ENCODE measurements at places on chromosomes 2 and 18.

GRCh38 chr2:88669482-88670214, 21.8 kb upstream of the RPIA start:
- no peaks in the 10 kb centered on the region for H3K36me3 ChIP-seq
- peak; percentile 33 for DNase-seq
- H3K4me1 ChIP-seq = no peaks in the 10 kb centered on the region

- H3K36me3 ChIP-seq = no peaks in the 10 kb centered on the region
- no peaks in the 10 kb centered on the region for H3K4me1 ChIP-seq
- H3K4me3 ChIP-seq = no peak overlapping the region
- H3K27me3 ChIP-seq = no peaks in the 10 kb centered on the region
Observed at GRCh38 chr18:61348230-61348629, 15.0 kb downstream of the CDH20 start.

DNA sequence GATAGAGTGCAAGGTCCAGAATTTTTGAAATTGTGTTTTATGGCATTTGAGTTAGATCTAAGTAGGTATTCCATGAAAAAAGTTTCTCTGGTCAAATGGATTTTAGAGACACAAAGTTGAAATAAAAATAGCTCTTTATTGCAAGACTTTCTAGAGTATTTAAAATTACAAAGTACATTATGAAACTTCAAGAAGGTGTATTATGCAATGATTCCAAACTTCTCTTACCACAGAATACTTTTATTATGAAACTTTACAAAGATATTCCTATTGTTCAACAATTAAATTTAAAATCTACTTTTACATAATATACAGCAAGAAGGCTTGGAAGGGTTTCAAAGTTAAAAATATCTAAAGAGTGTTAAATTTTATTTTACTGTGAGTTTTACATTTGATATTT, 65.9 kb downstream of the CALCRL start:
- H3K4me1 ChIP-seq = no peaks in the 10 kb centered on the region
- H3K27me3 ChIP-seq = no peaks in the 10 kb centered on the region
- H3K27ac ChIP-seq = no peak overlapping the region
- no peaks in the 10 kb centered on the region for H3K36me3 ChIP-seq
- no peak overlapping the region for H3K4me3 ChIP-seq

GRCh38 chr2:88690591-88691338, 708 bp upstream of the RPIA start:
- H3K4me3 ChIP-seq = peak overlapping the region; percentile 95
- H3K4me1 ChIP-seq = peaks cover 2% of the 10 kb centered on the region
- no peaks in the 10 kb centered on the region for H3K27me3 ChIP-seq
- DNase-seq = peak; percentile 48
- no peak overlapping the region for H3K27ac ChIP-seq

GRCh38 chr2:3051266-3051665, 326.4 kb downstream of the EIPR1 start:
- no peak overlapping the region for H3K27ac ChIP-seq
- H3K4me3 ChIP-seq = no peak overlapping the region
- no peak for DNase-seq
- no peaks in the 10 kb centered on the region for H3K4me1 ChIP-seq
- H3K36me3 ChIP-seq = no peaks in the 10 kb centered on the region
- no peaks in the 10 kb centered on the region for H3K27me3 ChIP-seq

GRCh38 chr2:208326016-208326415, 60.0 kb downstream of the PIKFYVE start:
- no peak overlapping the region for H3K27ac ChIP-seq
- peaks cover 56% of the 10 kb centered on the region for H3K36me3 ChIP-seq
- no peaks in the 10 kb centered on the region for H3K27me3 ChIP-seq

All from H9 (cell line).